ENCODE measurements at places on chromosomes 3 and 15. TPM values are rescaled to one million over a fixed set of nuclear protein-coding genes. Genes with fewer than 3 reads are reported as not detected.

DNA sequence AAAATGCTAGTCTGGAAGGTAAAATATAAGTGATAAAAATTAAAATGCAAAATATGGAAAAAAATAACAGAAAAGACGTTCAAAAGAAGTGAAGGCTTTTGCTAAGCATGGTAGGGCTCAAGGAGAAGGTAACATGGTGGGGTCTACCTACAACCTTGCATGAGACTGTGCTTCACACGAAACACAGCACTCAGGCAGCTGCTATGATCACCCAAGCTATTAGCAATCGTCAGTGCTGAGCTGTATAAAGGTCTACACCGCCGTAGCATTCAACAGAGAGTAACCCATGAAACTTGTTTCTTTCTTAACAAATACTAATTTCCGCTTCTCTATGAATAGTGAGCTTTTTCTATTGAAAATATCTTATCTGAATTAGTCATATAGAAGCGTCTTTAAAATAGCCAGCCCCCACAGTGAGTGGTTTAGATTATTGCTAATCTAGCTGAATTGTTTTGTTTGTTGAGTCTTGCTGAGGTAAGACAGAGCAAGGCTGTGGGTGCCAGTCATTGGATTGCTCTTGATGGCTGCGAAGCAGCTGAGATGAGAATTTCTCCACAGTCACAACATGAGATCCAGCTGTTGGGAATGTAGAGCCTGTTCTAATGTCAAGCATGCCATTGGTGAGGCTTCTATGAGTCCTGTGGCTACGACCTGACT lies 230.0 kb downstream of the KLF13 start:
- no peak for DNase-seq

GRCh38 chr15:89383365-89384175 lies 48.9 kb upstream of the POLG start:
- peak; percentile 56 for DNase-seq

The ACY1 gene
- polyA plus RNA-seq: 28.1 TPM

The A4GNT gene
- not detected for polyA plus RNA-seq

DNA sequence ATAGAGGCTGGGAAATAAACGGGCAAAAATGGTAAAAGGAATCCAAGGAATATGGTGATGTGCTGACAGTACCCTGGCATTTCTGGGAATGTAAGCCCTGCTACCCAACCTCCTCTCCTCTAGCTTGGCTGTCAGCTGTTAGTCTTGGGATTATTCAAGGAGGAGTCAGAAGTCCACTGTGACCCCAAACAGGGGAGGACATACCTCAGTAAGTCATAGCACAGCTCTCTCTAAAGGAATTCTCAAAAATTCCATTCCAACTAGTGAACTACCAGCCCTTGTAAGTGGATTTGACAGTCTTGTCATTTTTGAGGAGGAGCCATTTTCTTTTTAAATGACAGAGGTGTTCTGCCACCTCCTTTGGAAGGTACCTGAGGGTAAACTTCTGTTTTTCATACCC lies 207.5 kb downstream of the PDCD6IP start:
- no peak for DNase-seq

The MCTP2 gene
- polyA plus RNA-seq: 7.4 TPM

The CCDC54 gene
- not detected for polyA plus RNA-seq

- no peak for DNase-seq
Measured at GRCh38 chr3:160130950-160131349, 94.3 kb upstream of the C3orf80 start.

The SETD2 gene
- polyA plus RNA-seq: 11.3 TPM

- no peak for DNase-seq
Measured at GRCh38 chr3:46284981-46285683, 42.9 kb downstream of the CCR3 start.

DNA sequence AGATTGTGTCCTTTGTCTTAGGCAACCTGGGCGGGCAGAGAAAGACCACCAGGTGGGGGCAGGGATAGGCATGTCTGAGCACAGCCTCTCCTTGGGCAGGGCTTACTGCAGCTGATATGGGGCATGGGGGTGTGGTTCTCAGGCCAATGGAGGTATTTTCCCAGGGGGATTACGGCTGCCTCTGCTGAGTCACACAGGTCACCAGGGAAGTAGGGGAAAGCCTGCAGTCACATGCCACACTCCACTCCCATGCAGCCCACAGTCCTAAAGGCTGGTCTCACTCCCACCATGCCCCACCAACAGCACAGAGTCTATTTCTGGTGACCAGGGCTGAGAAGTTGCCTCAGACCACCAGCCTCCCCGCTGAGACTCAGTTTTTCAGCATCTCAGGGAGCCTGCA lies 466.4 kb downstream of the DIPK2A start:
- no peak for DNase-seq

DNA sequence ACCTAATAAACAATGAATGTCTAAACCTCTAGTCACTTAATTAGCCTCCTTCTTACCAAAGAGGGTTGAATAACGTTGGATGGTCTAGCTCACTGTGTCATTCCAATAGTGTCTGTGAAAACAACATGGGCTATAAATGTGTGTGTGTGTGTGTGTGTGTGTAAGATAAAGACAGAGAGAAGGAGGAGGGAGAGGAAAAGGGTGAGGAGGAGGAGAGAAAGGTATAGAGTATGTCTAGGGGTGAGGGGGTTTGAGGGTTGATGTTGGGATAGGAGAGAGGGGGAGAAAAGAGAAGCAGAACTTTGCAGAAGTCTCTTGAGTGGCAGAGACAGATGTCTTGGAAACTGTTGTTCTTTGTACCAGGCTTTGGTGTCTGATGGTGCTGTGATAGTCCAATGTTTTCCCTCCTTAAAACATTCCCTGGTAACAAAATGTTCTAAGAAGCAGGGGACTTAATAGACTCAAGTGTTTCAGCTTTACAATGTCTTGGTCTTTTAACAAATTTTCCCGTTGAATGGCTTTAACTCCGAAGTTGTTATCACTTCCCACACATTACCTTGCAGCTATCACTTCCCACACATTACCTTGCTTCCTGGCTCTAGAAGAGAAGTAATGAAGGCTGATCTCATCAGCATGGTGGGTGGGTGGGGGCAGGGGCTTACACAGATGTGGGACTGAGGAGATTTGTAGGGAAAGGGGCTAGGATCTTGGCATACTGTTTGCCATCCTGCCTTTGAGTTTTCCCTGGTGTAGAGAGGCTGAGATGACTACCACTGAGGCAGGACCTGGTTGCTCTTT lies 57.8 kb upstream of the ETV5 start:
- no peak for DNase-seq

- no peak for DNase-seq
Measured at GRCh38 chr3:67289626-67290025, 291.5 kb downstream of the KBTBD8 start.

DNA sequence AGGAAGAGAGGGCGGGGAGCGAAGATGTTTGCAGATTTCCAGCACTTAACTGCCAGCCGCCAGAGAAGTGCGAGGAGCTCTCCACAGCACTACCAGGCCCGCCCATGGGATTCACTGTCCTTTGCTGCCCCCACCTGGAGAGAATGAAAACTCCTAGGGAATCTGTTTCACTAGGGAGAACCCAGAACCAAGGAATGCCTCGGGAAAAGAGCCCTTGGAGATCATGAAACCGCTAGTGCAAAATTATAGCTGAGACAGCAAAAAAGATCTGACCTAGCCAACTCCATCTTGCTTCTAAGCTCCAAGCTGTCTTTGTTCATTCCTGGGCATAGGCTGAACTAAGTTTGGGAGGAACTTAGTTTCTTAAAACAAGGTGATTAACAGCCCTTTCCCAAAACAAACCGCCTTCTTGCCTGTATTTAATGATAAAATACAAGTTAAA lies 82.6 kb upstream of the GCNT3 start:
- DNase-seq: peak; percentile 92

The EXOG gene
- polyA plus RNA-seq: 8.6 TPM

DNA sequence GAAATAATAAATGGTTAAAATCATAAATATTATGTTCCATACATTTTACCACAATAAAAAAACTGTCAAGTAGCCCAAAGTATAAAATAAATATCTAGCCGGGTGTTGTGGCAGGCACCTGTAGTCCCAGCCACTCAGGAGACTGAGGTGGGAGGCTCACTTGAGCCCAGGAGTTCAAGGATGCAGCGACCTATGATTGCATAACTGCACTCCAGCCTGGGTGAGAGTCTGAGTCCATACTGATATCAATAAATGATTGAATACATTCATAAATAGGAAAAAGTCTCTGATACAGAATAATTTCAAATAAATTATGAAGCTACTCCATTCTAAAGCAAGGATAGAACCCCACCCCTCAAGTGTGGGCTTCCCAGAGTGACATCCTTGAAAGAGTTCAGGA lies 68.5 kb upstream of the GATA2 start:
- no peak for DNase-seq

Data from spleen (tissue), 13 donors.